ENCODE measurements at places on chromosomes 12 and 14.
A peak's percentile ranks its signal among the peaks of the same experiment; 100 is the strongest.

DNA sequence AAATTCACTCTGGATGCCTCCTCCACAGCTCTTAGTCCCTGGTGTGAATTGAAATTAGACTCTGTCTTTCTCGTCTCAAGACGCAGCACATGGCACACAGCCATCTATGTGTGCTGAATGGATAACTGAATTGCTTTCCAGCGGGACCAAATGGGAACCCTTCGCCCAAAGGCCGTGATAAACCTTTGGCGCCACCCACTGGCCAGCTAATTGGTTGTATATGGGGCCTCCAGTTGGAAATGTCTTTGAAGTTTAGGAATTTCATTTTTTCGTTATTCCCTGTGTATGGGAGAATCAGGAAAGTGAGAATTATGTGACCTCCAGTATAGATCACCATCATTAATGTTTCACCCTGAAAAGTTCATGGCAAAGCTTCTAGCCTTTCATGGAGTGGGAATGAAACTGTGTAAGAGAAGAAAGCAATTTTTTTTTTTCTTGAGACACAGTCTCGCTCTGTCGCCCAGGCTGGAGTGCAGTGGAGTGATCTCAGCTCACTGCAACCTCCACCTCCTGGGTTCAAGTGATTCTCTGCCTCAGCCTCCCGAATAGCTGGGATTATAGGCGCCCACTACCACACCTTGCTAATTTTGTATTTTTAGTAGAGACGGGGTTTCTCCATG, 9.8 kb upstream of the HSP90AA1 start:
- peak; percentile 84 for DNase-seq

DNA sequence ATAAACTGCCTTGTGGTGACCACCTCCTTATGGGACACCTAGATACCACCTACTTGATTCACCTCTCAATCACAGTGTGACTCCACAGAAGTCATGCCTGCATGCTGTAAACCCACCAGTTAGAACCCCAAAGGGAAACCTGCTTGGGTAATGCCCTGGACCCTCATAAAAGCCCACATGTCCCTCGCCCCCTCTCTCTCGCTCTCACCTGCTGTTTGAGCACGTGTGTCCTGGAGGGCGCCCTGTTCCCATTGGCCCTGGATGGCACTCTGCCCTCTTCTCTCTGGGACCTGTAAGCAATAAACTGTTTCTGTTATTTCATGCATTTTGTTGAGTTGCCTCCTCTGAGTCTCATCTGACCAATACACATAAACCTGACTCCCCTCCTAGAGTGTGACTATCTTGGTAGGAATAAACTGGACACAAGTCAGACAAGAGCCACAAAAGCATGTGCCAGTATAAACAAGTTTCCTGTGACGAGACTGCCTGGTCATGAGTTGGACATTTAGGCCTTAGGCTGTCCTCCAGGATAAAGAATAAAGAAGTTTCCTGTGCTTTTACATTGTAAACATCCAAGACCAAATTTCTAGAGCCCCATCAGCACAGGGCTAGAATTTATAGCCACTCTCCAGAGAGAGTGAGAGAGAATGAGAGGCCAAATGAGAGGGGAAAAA, 8.6 kb downstream of the IFI27L2 start:
- DNase-seq, result no peak

DNA sequence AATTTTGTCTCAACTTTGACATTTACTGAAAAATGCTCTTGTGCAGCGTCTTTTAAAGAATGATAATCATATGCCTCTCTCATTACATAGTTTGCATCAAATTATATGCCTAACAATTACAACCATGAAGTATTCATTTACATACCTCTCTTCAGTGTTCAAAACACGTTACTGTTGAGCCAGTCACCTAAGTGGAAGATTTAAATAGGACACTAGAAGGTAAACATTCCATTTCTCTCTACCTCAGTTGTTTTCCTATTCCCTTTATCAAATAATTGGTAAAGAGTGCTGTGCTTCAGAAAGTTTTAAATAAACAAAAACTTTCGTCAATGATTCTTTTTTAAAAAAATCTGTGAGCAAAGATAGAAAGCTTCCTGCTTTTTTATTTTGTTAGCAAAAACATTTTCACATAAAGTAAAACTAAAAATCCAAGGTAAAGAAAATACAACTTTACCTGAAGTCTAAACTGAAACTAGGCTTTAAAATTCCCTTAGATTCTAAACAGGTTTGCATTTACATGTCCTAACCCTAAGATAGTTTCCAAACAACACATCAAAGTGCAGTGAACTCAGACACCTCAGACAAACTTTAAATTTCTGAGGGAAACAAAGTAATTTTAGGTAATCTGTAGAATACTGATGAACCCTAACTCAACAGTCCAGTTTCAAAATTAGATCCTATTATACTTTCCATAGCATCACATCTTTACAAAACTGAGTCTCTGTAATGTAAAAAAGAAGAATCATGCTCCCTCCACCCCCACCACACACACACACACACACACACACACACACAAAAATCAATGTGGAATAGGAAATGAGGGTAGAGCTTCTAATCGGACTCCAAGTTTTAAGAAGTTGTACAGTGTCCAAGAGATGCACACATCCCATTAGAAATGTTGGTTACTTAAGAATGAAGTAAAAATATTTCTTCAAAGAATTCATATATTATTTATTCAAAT, 46.2 kb downstream of the PAWR start:
- DNase-seq, result no peak

DNA sequence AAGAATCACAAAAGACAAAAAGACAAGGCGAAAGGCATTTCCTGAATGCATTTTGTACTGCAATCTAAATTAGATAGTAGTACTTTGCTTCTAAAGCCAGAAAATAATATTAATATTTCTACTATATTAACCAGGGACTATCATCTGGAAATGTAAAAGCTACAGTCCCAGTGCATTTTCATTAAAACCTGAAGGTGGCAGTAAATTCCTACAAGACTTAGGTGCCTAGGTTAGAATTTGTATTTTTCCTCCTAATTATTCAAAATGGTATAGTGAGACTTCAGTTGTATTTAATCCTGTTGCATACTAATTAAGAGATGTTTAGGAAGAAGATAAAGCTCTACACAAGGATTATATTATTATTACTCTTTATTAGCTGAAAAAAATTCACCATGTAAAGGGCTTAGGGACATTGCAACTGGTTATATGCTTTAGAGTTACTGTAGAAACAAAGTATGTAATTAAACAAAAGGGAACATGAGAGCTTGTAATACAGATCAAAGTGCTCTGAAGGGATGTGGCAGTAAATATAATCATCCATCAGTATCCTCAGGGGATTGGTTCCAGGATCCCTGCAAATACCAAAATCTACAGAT, 53.6 kb downstream of the BRMS1L start:
- no peak for DNase-seq

DNA sequence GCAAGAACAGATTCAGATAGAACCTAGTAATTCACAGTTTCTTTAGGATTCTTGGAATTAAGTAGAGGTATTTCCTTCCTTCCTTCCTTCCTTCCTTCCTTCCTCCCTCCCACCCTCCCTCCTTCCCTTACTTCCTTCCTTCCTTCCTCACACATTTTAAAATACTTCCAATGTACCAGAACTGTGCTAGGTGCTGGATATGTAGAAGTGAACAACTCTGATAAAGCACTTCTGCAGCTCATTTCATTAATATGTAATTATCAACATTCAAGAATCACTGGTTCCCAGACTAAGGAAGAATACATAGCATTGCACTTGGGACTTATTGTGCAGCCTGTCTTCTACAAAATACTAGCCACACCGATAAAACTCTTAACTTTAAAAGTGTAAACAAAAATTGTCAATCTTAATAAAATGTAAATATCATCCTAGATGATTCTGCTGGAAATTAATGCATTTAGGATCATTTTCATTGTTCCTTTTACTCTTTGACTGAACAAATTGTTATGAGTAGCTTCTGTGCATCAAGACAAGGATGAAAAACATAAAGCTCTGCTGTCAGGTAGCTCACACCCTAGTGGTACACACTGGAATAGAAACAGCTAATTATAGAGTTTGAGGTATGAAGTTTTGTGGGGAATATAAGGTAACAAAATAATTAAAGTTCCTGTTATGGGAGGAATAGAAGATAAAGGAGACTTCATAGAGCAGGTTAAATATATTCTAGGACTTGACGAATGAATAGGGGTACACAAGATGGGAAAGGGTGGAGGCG, 99.9 kb upstream of the MYF6 start:
- no peak for DNase-seq

DNA sequence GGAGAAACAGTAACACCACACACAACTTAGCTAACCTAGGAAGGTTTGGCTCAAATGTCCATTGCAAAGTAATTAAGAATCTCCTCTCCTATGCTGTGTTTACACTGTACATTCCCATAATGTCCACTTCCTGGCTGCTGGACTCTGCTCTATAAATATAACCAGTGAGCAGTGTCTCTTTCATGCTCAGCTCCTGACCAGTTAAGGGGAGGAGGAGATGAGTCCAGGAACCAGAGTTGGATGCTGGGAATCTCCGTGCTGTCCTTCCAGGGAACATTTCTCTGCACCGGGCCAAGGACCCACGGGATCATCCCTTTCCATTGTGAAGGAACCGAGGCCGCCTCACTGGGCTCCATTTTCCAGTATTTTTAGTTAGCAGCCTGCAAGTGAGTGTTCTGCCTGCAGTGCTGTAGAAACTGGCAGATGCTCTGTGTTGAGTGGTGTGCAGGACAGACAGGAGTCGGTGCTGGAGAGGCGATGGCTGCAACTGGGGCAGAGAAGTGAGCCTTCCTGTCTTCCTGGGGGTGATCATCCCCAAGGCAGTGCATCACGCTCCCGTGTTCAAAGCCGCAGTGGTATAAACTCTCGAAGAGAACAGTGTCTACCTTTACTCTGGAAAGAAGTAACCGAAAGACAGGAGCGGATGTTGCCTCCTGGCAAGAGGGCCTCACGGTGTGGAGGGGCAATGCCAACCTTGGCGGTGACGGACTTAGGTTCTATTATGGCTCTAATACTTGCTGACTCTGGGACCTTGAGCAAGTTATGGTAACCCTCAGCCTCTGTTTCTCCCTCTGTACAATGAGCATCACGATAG, 195.5 kb downstream of the CACNA1C start:
- DNase-seq, result no peak

GRCh38 chr14:103008768-103009357, 48.5 kb downstream of the CDC42BPB start:
- DNase-seq, result peak; percentile 61

DNA sequence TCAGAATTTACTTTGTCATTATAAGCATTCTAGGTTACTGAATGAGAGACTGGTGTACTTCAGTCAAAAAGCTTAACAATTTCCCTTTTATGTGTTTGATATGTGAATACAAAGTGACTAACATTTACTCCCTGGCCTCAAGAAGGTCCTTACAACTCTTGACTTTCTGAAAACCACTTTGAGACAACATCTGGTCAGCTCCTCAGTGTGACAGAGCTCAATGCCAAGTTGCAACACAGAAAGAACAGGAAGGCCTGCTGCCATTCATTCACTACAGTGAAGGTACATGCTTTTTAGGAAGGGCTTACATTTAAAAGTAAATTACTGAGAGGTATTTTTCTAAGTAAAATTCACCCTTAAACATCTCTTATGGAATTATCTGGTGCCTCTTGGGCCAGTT, 2.3 kb upstream of the NAA30 start:
- no peak for DNase-seq

DNA sequence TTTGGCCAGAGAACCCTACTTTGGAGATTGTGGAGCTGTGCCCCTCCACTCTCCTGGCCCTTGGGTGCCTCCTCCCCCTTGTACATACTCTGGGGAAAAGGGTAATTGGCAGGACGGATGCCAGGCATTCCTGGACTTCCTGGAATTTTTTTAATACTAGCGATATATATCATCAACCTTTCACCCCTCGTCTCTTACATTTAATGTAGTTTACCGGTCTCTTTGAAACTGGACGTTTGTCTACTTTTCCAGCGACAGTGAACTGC, 767 bp upstream of the CRY1 start:
- no peak for DNase-seq

- no peak for DNase-seq
Measured at GRCh38 chr14:24692382-24693352, 58.7 kb upstream of the GZMB start.

DNA sequence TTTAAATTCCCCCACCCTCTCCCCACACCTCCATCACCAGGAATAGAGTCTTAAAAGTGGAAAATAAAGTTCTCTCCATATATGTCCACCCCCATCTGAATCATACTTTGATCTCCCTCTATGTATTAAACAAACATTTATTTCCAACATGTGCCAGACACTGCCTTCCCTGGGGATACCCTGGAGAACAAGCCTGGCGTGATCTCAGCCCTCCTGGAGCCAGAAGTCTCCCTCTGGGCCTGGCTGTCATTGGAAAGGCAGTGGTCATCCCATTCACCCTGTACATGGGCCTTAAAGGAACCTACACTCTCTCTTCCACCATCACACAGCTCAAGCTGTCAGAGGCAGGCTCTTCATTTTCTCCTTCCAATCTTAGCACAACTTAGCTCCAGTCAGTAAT, 143.6 kb downstream of the EMP1 start:
- no peak for DNase-seq

DNA sequence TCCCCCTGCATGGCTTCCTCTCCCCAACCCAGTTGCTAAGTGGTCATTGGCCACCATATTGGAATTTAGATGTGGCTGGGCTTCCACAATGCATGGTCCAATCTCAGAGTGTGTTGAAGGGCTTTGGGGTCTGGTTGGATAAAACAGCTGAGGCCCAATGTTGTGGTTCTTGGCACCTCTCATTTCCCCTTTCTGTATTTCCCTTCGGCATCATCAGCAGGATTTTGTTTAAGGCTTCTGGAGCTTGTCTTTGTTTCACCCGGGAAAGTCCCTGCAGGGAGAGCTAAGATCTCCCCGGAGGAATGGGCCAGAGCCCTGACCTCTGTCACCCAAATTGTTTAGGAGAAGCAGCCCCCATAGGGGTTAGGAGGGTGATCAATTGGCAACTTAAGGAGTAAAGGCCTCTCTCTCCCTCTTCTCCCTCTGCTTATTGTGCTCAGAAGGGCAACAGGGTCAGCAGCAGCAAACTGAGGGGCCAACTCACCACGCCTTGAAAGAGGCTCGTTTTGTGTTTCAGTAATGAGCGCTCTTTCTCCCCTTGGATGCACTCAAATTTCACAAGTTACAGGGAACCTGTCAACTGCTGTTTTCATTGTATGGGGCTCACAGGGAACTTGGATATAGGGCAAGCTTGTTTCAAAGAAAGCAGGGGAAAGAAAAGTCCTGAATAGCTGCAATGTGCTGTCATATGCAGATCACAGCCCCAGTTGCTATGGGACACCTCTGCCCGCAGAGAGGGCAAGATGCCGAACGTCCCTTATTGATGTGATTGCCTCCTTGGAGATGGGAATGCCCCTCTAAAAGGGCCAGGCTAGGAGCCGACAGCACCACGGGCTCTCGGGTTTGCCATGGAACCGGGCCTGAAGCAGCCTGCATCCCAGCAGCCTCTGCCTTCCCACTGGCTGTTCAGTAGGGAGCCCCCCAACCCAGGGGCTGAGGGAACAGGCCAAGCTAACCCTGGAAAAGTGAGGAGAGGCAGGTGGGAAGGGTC, 223.7 kb downstream of the ZFP36L1 start:
- no peak for DNase-seq

- no peak for DNase-seq
Measured at GRCh38 chr12:104163631-104164030, 25.6 kb upstream of the NFYB start.

GRCh38 chr12:109709401-109709991, 4.1 kb upstream of the FAM222A start:
- no peak for DNase-seq

GRCh38 chr12:52285851-52286530, 5.3 kb downstream of the KRT81 start:
- DNase-seq, result no peak

GRCh38 chr12:78864403-78864869, at the start of gene SYT1:
TSS of gene SYT1 (plus strand) at chr12:78864774.
- peak; percentile 68 for DNase-seq

GRCh38 chr12:62272936-62273552, 12.8 kb downstream of the USP15 start:
- DNase-seq, result no peak

Data from left hindlimb (tissue), 1 donor.